ENCODE measurements at places on chromosomes 4 and X. TPM values are rescaled to one million over a fixed set of nuclear protein-coding genes. Genes with fewer than 3 reads are reported as not detected.

Gene DDX53
- not detected for total RNA-seq

DNA sequence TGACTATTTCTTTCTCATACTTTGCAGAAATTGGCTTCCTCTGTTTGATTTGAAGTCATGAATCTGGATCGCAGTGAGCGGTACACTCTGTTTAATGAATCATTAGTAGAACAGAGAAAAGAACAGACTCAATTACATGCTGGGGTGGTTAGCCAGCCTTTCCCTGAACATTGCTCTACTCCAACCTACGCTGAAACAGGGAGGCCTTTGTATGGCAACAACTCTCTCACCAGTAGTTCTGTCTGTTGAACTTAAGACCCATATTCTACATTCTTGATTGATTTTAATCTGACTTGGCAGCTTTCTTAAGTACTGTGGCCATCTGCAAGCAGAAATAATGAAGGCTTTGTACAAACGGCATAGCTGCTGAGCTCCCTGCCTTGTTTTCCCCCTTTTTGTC lies 19.0 kb upstream of the AP1S2 start:
- no peak overlapping the region for H3K4me3 ChIP-seq
- H3K4me1 ChIP-seq: no peaks in the 10 kb centered on the region
- no peak for DNase-seq

DNA sequence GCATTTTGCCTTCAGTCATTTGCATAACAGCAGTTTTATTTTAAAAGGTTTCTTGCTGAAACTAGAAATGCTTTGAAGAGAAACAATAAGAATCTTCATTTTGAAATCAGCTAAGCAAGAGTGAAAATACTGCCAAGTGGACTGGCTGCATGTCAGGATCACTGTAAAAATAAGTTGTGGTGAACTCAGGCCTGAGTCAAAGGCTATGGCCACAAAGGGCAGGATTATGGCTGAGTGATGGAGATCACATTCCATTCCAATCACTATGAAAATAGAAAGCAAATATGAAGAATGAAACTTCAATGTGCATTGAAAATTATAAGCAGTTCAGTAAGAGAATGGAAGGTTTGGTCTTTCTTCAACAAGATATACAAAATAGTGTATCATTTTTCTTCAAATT lies 224.5 kb downstream of the PCDH18 start:
- no peak overlapping the region for H3K4me3 ChIP-seq
- H3K4me1 ChIP-seq: peaks cover 30% of the 10 kb centered on the region
- no peaks in the 10 kb centered on the region for H3K27me3 ChIP-seq
- H3K36me3 ChIP-seq: no peaks in the 10 kb centered on the region
- H3K27ac ChIP-seq: peak overlapping the region; percentile 70

GRCh38 chr4:95867919-95868318 lies 28.0 kb downstream of the PDHA2 start:
- H3K36me3 ChIP-seq: no peaks in the 10 kb centered on the region
- H3K4me3 ChIP-seq: no peak overlapping the region
- no peaks in the 10 kb centered on the region for H3K4me1 ChIP-seq
- DNase-seq: peak; percentile 32
- no peaks in the 10 kb centered on the region for H3K27me3 ChIP-seq

Gene EFHC2
- not detected for total RNA-seq

Gene XAGE2
- not detected for total RNA-seq

DNA sequence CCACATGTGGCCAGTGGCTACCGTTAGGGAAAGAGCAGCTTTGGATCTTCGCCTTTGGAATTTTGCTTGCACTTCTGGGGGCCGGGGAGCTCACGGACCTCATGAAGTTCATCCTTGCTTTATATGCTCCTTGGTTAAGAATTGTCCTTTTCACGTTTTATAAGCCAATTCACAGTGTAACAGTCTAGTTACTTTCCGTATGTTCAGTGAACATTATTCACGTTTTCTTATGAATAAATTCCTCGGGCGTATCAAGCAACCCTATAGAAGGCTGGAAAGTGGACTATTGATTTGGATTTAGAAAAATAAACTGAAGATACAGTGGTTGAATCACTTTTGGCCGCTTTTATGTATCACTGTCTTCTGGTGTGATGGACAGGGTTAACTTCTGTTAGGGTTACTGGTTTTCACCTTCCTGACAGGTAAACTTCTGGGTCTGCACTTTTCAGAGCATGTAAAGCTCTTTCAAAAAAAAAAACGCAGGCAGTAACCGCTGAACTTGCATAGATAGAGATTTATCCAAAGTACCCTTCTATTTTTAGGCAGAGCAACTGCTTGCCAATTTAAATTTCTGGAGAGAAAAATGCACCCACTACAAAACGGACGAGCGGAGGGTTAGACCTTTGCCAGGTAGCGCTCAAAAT lies 569 bp upstream of the PDLIM5 start:
- DNase-seq: no peak
- peaks cover 38% of the 10 kb centered on the region for H3K4me1 ChIP-seq
- peak overlapping the region; percentile 85 for H3K27ac ChIP-seq
- peaks cover 20% of the 10 kb centered on the region for H3K36me3 ChIP-seq
- no peaks in the 10 kb centered on the region for H3K27me3 ChIP-seq
- peak overlapping the region; percentile 73 for H3K4me3 ChIP-seq

- H3K4me3 ChIP-seq: no peak overlapping the region
- H3K27me3 ChIP-seq: peaks cover 50% of the 10 kb centered on the region
- no peaks in the 10 kb centered on the region for H3K36me3 ChIP-seq
- H3K27ac ChIP-seq: peak overlapping the region; percentile 27
- peaks cover 6% of the 10 kb centered on the region for H3K4me1 ChIP-seq
Measured at GRCh38 chrX:46770000-46770816, 11.3 kb upstream of the SLC9A7 start.

GRCh38 chr4:14887842-14888433 lies 114.3 kb upstream of the CPEB2 start:
- no peak overlapping the region for H3K4me3 ChIP-seq
- no peak for DNase-seq
- H3K4me1 ChIP-seq: peaks cover 15% of the 10 kb centered on the region
- peaks cover 6% of the 10 kb centered on the region for H3K36me3 ChIP-seq
- no peaks in the 10 kb centered on the region for H3K27me3 ChIP-seq

Gene CXCL10
- total RNA-seq: not detected

Gene EREG
- total RNA-seq: 34.0 TPM

Gene PALLD
- 94.6 TPM for total RNA-seq

DNA sequence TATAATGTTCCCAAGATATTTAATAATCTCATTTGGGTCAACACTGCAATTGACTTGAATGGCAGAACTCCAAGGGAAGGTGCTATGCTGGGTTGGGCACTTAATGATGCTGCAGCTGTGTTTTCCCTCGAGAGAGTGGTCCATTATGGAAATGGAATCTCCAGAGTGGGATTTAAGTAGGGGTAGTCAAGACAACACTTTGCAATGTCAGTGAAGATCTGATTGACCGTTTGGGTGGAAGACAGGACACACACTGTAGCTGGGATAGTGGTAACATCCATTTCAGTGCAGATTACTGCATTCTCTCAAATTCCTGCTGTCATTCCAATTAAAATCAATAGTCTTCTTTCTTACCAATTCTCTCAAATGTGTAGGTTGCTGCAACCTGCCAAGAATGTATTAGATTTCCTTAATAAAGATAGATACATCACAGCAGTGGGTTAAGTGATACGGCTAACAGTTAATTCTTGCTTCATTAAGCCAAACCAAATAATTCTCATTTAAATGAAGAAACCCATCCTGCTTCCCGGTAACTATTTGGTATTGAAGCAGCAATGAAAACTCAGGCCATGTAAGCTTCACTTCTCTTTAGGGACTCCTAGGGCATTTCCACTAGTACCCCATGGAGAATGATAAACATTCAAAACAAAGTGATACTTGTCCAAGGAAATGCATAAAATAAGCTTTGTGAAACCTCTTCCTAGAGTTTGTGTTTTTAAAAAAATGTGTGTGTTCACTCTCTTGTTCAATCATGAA lies 40.5 kb upstream of the RASGEF1B start:
- H3K27ac ChIP-seq: no peak overlapping the region
- no peaks in the 10 kb centered on the region for H3K27me3 ChIP-seq
- DNase-seq: no peak
- H3K36me3 ChIP-seq: no peaks in the 10 kb centered on the region
- no peak overlapping the region for H3K4me3 ChIP-seq
- H3K4me1 ChIP-seq: no peaks in the 10 kb centered on the region

- no peaks in the 10 kb centered on the region for H3K4me1 ChIP-seq
- no peaks in the 10 kb centered on the region for H3K36me3 ChIP-seq
- H3K4me3 ChIP-seq: no peak overlapping the region
- no peak for DNase-seq
Measured at GRCh38 chr4:10667701-10668326, 16.8 kb downstream of the CLNK start.

- H3K27ac ChIP-seq: no peak overlapping the region
- no peak overlapping the region for H3K4me3 ChIP-seq
Measured at GRCh38 chr4:150207871-150208270, 129.6 kb downstream of the DCLK2 start.

- H3K4me1 ChIP-seq: no peaks in the 10 kb centered on the region
- DNase-seq: peak; percentile 22
- H3K27me3 ChIP-seq: no peaks in the 10 kb centered on the region
- no peaks in the 10 kb centered on the region for H3K36me3 ChIP-seq
Measured at GRCh38 chrX:12390301-12390700, 252.0 kb downstream of the FRMPD4 start.

Gene MAGEB2
- total RNA-seq: not detected

Gene BRS3
- total RNA-seq: not detected

- H3K4me3 ChIP-seq: peak overlapping the region; percentile 98
- no peak for DNase-seq
- no peaks in the 10 kb centered on the region for H3K36me3 ChIP-seq
- H3K4me1 ChIP-seq: peaks cover 8% of the 10 kb centered on the region
- H3K27me3 ChIP-seq: no peaks in the 10 kb centered on the region
Measured at GRCh38 chrX:118345045-118345463, 852 bp upstream of the WDR44 start.

Gene ITGB1BP2
- 1.4 TPM for total RNA-seq

Gene SMPX
- not detected for total RNA-seq

GRCh38 chr4:140609548-140610425 lies 41.0 kb upstream of the UCP1 start:
- H3K4me1 ChIP-seq: peaks cover 6% of the 10 kb centered on the region
- peak; percentile 66 for DNase-seq
- H3K4me3 ChIP-seq: no peak overlapping the region
- no peak overlapping the region for H3K27ac ChIP-seq
- H3K27me3 ChIP-seq: no peaks in the 10 kb centered on the region

DNA sequence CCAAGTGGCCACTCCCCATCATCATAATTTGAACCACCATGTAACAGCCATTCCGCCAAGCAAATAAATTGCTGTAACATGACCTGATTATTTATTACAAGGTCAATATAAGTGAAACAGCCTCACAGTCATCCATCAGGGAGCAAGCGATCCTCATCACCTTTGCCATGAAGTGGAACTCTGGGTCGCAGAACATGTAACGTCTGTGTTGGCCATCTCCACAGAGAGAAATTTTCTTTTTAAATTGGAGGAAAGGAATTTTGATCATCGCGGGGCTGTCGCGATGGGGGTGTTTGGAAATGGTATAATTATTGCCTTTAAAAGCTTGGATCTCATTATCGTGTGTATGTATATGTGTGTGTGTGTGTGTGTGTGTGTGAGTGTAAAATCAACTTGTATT lies 90.2 kb downstream of the SHOX start:
- DNase-seq: no peak
- no peak overlapping the region for H3K27ac ChIP-seq
- H3K27me3 ChIP-seq: no peaks in the 10 kb centered on the region
- no peak overlapping the region for H3K4me3 ChIP-seq
- no peaks in the 10 kb centered on the region for H3K4me1 ChIP-seq

DNA sequence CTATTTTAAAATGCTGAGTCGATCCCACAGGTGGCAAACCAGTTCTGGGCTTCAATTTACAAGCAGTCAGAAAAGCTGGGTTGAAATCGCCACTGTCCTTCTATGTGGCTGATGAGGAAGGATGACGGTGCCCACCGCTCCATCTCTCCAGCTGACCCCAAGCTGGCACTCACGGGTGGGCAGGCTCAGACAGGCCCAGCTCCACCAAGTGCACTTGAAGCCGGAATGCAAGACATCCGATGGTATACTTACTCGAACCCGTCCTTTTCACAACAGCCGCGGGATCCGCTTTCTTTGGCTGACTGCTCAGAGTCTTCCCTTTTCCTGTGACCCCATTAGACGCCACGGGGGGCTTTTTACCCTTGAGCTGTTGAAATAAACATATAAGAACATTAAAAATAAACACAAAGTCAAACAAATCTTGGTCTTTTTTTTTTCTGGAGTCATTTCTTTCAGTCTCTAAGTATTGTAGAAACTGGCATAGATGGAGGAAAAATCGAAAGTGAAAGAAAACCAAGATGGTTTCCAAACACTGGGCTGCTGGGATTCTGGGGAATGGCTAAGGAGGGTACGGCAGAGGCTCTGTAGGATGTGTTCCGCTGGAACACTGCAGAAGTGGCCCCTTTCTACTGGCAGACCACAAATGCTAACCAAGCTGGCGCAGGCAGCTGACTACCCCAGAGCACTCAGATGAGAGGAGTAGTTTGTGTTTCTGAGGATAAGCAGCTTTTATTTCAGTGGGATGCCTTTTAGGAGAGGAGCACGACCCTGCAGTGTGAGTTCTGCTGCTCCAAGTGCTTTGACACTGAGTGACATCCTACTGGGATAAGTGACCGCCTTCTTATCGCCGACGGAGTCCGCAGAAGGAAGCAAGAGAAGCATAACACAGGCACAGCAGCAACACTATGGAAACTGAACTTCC lies 160.9 kb downstream of the AFAP1 start:
- H3K36me3 ChIP-seq: peaks cover 37% of the 10 kb centered on the region
- DNase-seq: no peak
- no peaks in the 10 kb centered on the region for H3K27me3 ChIP-seq

- no peak overlapping the region for H3K4me3 ChIP-seq
- H3K27me3 ChIP-seq: peaks cover 23% of the 10 kb centered on the region
- DNase-seq: no peak
Measured at GRCh38 chr4:70660106-70660505, 6.2 kb downstream of the JCHAIN start.

DNA sequence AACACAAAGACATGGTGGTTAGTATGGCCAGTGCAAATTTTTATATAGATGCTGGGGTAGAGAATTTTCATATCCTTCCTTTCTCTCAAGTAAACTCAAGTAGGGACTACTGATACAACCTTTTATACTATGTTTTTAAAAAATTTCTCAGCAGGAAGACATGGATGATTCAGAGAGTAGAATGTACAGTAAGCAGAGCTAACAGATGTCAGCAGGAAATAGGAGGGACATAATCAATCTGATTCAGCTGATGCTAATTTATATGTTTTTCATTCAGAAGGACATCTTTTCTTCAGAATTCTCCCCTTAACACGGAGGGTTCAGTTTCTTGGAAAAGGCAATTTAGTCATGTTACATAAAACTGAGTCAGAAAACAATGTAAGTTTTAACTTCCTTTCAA lies 95.4 kb downstream of the GRIA2 start:
- DNase-seq: no peak
- H3K27me3 ChIP-seq: no peaks in the 10 kb centered on the region
- no peaks in the 10 kb centered on the region for H3K4me1 ChIP-seq
- no peak overlapping the region for H3K4me3 ChIP-seq
- H3K27ac ChIP-seq: no peak overlapping the region
- H3K36me3 ChIP-seq: no peaks in the 10 kb centered on the region

Gene GNRHR
- not detected for total RNA-seq

- no peak overlapping the region for H3K4me3 ChIP-seq
- no peak for DNase-seq
- H3K27ac ChIP-seq: no peak overlapping the region
- no peaks in the 10 kb centered on the region for H3K36me3 ChIP-seq
- H3K4me1 ChIP-seq: no peaks in the 10 kb centered on the region
Measured at GRCh38 chr4:126924237-126924636, 708.5 kb upstream of the INTU start.
